Activated naive CD4-positive, alpha-beta T cell treated with anti-CD3 and anti-CD28 coated beads for 36 hours (primary cell): ENCODE measurements at places on chromosomes 2 and 18. TPM values are rescaled to one million over a fixed set of nuclear protein-coding genes. Genes with fewer than 3 reads are reported as not detected.

BBS5 gene
- total RNA-seq = 2.1 TPM

GRCh38 chr2:59900728-59901452 lies 652.6 kb downstream of the BCL11A start:
- no peak for DNase-seq

- DNase-seq = no peak
Measured at GRCh38 chr2:67839242-67839641, 223.6 kb downstream of the C1D start.

DNA sequence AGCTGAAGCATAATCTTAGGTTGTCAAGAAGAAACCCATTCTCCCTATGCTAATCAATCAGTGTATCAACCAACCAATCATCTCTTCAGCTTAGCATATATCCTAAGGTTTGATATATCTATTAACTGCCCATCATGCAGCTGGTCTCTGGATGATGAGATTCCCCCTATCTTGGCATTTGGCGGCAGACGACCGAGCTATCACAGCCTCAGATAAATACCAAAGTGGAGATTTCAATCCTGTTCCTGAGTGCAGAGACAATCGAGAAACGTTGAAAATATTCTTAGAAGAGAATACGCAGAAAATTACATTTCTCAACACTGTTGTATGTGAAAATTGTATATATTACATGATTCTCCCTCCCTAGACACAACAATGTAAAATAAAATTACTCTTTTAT lies 259.0 kb upstream of the SIX3 start:
- no peak for DNase-seq

- no peak for DNase-seq
Measured at GRCh38 chr18:37339701-37340215, 225.8 kb downstream of the CELF4 start.

GRCh38 chr18:37368110-37368954 lies 197.3 kb downstream of the CELF4 start:
- DNase-seq = no peak

GRCh38 chr2:226953206-226953605 lies 117.4 kb downstream of the RHBDD1 start:
- DNase-seq = no peak

GRCh38 chr18:62953663-62954062 lies 238.3 kb downstream of the PHLPP1 start:
- no peak for DNase-seq

DNA sequence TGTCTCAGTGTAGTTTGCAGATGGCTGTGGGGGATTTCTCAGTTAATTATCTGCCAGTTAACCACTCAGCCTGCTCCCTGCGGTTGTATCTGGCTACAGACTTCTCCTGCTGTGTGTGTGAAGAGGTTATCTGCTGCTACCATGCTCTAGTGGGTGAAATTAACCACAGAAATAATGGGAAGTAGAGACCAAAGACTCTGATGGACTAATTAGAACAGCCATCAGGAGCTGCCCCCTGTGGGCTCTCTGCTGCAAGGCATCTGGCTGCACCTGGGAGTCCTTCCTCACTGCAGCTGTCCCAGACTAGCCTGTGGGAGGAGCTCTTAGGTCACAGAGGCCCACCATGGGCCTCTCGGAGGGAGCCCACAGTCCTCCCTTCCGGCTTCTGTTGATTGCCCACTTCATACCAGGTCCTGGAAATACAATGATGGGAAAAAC lies 66.6 kb downstream of the CTIF start:
- no peak for DNase-seq

ST6GAL2 gene
- not detected for total RNA-seq

GRCh38 chr2:567865-568638 lies 109.2 kb downstream of the TMEM18 start:
- no peak for DNase-seq

DNA sequence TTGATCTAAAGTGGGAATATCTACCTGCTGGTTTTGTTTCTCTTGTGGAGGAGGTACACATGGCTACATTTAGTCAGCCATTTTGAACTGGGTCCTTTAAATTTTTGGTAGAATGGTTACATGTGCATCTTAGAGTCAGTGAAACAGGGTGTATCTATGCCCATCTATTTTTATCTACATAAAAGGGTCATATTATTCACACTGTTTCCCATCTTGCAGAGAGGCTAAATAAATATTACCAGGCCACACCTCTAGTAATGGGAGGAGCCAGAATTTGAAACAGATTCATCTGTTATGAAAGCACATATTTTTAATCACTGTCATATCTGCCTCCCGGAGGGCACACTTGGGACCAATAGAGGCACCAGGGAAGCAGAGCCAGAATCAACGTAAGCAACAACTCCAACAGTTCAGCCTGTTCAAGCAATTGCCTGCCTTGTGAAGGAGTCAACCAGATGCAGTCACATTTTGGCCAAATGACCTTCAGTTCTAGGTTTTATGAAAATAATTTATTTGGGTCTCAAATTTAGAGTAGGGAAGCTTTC lies 376.8 kb downstream of the TSN start:
- no peak for DNase-seq
